ENCODE measurements at places on chromosomes 6 and 20.
A peak's percentile ranks its signal among the peaks of the same experiment; 100 is the strongest.

DNA sequence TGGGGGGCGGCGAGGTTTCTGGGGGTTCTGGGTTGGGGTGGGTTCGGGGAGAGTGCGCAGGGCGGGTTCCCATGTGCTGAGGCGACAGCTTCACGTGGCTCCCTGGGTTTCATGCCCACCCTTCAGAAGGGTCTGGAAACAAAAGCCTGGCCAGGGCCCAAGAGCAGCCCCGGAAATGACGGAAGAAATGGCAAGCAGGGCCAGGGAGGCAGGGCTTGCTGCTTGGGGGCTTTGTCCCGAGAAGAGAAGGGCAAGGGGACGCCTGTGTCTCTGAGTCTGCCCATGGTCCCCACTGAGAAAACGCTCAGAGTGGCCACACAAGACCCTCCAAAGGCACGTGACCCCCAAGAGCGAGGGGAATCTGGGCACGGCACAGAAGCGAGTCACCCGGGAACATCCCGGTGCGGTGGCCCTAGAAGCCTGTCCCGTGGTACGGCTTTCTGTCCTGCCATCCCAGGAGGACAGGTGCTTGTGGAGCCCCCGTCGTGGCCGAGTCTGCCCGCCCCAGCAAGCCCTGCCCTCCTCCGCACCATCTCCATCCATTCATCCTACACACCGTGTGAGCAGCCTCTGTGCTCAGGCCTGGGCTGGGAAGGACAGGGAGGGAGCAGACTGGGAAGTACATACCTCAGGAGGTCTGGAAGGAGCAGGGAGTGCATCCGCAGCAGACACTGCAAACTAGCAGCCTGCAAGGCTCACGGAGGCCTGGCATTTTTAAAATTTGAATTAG is 9.0 kb downstream of the NPEPL1 start:
- peaks cover 1% of the 10 kb centered on the region for H3K4me1 ChIP-seq
- H3K27ac ChIP-seq = no peak overlapping the region
- peaks cover 61% of the 10 kb centered on the region for H3K36me3 ChIP-seq
- DNase-seq = no peak

DNA sequence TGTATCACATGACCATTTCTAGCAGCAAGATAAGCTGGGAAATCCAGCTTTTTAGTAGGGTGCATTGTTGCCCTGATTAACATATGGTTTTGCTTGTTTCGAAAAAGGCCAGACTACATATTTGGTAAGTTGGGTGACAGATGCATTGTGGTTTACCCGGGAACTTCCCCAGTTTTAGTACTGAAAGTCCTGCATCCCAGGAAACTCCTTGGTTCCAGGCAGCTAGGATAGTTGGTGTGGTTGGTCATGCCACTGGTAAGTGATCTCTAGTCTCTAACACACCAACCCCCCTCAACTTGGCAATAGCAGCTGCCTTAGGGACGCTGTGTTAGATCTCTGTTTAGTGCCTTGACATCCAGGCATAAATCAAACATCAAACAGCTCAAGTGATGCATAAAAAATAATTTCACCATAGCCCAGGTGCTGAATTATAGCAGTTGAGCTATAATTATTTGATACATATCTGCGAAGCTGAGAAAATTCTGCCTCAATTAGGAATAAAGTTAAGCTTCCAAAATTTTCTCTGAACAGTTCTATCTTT is 216.5 kb downstream of the TFAP2C start:
- DNase-seq = no peak
- no peak overlapping the region for H3K4me3 ChIP-seq
- H3K4me1 ChIP-seq = no peaks in the 10 kb centered on the region
- no peaks in the 10 kb centered on the region for H3K36me3 ChIP-seq
- no peak overlapping the region for H3K27ac ChIP-seq

- H3K4me3 ChIP-seq = no peak overlapping the region
- DNase-seq = peak; percentile 8
- H3K36me3 ChIP-seq = no peaks in the 10 kb centered on the region
Measured at GRCh38 chr6:107820338-107821261, 3.5 kb downstream of the SCML4 start.

GRCh38 chr6:169344750-169345065 is 91.1 kb upstream of the THBS2 start:
- H3K4me1 ChIP-seq = no peaks in the 10 kb centered on the region
- no peaks in the 10 kb centered on the region for H3K27me3 ChIP-seq
- no peak for DNase-seq
- H3K4me3 ChIP-seq = no peak overlapping the region
- H3K27ac ChIP-seq = no peak overlapping the region
- no peaks in the 10 kb centered on the region for H3K36me3 ChIP-seq

DNA sequence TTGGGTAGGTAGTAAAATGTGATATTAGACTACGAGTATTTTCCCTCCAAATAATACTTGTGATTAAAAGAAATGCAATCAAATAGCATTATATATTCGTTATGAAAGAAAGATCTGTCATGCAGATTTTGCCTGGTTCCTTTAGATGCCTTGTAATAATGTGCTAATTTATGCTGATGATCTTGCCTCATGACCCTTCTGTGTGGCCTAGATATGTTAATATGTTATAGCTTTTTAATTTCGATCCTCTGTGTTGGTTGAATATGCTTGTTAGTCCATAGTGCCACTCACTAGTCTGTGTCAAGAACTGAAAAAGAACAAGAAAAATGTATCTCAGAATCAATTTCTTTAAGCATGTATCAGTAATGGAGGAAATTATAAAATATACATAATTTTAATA is 31.9 kb downstream of the CDKAL1 start:
- no peaks in the 10 kb centered on the region for H3K27me3 ChIP-seq
- H3K27ac ChIP-seq = no peak overlapping the region
- peaks cover 3% of the 10 kb centered on the region for H3K36me3 ChIP-seq
- H3K4me1 ChIP-seq = no peaks in the 10 kb centered on the region
- H3K4me3 ChIP-seq = no peak overlapping the region
- DNase-seq = no peak

DNA sequence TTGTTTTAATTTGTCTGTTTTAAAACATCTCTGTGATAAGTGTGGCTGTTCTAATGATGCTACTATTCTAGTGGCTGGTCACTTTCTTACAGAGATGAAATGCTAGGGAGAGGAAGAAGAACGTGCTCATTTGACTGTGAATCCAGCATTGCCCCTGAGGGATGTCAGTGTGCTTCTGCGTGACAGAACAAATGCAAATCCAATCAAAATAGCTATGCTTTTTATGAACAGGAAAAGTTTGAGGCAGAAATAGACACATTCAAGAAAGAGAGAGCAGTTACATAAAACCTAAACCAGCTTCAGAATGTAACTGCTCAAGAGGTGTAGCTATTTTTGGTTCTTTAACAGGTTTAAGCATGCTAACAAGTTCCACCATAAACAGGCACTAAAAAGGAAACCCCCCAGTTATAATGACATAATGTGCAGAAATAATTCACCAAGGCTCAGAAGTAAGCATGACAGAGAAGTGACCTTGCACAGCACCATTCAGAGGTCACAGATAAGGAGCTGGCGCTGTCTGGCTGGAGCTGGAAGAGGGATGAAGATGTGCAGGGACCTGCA is 385.3 kb downstream of the EPM2A start:
- no peak overlapping the region for H3K27ac ChIP-seq
- H3K36me3 ChIP-seq = no peaks in the 10 kb centered on the region
- no peak for DNase-seq
- no peaks in the 10 kb centered on the region for H3K27me3 ChIP-seq
- no peaks in the 10 kb centered on the region for H3K4me1 ChIP-seq
- no peak overlapping the region for H3K4me3 ChIP-seq

DNA sequence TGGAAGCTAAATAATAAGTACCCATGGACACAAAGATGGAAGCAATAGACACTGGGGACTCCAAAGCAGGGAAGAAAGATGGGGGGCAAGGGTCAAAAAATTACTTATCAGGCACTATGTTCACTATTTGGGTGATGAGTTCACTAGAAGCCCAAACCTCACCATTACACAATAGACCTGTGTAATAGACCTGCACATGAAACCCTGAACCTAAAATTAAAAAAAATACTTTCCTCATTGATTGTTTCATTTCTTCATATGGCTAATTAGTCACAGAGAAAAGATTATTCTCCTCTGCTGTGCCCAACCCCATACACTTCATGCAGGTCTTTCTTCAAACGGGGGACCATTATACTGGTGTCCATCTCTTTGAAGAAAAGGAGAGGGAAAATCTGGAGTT is 213.0 kb upstream of the DTNBP1 start:
- no peak overlapping the region for H3K4me3 ChIP-seq
- DNase-seq = no peak
- H3K4me1 ChIP-seq = peaks cover 4% of the 10 kb centered on the region

DNA sequence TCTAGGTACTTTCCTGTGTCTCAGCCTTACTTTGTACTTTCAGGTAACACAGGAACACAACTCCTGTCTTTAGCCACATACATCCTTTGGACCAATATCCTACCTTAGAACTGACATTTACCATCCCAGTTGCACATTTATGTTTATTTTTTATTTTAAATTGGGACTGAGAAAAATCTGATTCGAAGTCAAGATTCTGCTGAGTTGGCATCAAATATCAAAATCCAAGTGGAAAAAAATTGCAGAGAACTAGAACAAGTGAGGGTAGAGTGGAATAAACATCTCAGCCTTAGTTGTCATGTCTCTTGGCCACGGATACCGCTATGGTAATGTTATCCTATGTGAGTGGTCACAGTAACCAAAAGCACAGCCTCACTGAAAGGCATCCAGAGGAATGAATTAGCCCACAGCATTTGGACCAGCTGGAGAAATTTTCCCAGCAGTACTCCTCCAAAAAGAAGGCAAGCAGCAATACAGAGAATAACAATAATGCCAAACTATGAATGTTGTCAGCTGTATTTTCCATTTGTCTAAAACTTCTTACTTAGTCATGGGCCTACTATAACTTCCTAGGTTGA is 17.6 kb upstream of the EYA4 start:
- no peak for DNase-seq
- no peaks in the 10 kb centered on the region for H3K36me3 ChIP-seq
- H3K27me3 ChIP-seq = no peaks in the 10 kb centered on the region
- no peak overlapping the region for H3K27ac ChIP-seq

- DNase-seq = no peak
- H3K4me3 ChIP-seq = no peak overlapping the region
Measured at GRCh38 chr6:128079021-128079420, 178.2 kb upstream of the THEMIS start.

DNA sequence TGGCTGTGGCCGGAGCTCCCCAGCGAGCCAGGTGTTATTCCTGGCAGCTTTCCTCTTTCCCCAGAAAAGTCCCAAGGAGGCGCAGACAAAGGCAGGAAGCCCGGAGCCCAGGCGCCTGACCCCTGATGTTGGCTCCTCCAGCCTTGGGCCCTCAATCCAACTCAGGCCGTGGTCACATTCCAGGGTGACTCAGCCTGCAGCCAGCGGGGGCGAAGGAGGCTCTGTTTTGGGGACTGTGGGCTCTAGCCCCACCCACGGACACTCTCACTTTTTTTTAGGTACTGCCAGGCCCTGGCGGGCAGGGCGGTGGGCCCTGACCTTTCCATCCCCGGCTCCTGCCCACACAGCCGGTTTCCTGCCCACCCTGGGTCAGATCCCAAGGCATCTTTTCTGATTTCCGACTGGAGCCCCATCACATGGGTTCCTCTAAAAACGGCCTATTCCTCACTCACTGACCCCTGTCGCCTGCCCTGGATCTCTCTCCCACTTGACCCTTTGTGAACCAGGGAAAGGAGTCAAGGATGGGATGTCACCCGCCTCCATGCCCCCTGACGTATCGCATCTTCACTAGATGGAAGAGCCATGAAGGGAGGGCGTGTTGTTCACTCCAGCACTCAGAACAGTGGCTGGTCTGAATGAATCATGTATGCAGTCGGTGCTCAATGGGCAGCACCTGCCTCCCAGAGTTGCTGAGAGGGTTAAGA is 5.5 kb downstream of the PTGIS start:
- DNase-seq = no peak
- H3K27ac ChIP-seq = no peak overlapping the region
- H3K4me1 ChIP-seq = no peaks in the 10 kb centered on the region
- H3K36me3 ChIP-seq = no peaks in the 10 kb centered on the region
- peaks cover 2% of the 10 kb centered on the region for H3K27me3 ChIP-seq

DNA sequence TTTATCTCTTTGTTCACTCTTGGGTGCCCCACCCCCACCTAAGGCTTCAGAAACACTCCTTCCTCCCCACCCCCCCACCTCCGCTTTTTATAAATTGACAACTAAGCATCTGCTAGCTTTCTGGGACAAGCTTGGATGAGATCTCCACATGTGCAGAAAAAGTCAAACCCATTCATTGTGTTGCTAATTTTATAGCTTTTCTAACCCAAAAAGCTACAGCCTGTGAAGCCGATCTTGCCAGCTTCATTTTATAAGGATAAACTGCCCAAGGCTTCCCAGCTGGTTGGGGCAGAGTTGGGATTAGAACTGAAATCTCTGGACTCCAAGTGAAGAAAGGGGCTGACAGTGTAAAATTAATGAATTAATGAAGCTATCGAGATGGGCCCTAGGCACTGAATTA is 24.1 kb downstream of the BPIFB4 start:
- no peak overlapping the region for H3K27ac ChIP-seq
- H3K27me3 ChIP-seq = peaks cover 4% of the 10 kb centered on the region
- H3K4me3 ChIP-seq = no peak overlapping the region
- DNase-seq = no peak
- no peaks in the 10 kb centered on the region for H3K4me1 ChIP-seq
- H3K36me3 ChIP-seq = no peaks in the 10 kb centered on the region

GRCh38 chr6:106820412-106820852 is 154.1 kb downstream of the CD24 start:
- H3K27me3 ChIP-seq = no peaks in the 10 kb centered on the region
- no peak for DNase-seq
- no peak overlapping the region for H3K27ac ChIP-seq
- no peaks in the 10 kb centered on the region for H3K4me1 ChIP-seq
- H3K36me3 ChIP-seq = no peaks in the 10 kb centered on the region

DNA sequence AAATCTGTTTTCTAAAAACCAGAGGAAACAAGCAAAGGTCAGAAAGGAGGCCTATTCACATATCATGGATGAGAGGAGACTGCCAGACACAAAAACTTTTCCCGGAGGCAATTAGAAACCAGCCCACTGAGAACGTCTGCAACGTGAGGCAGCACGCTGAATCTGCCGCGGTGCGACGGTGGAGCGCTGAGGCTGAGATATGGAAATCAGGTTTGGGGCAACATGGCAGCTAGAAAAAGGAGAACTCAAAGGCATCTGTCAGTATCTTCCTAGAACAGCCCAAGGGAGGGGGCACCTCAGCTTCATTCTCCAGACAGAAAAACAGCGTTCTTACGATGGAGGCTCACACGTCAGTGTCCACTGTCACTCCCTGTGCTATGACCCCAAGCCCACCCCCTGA is 5.2 kb downstream of the PRELID3B start:
- H3K4me3 ChIP-seq = no peak overlapping the region
- H3K27ac ChIP-seq = no peak overlapping the region
- DNase-seq = no peak
- H3K4me1 ChIP-seq = peaks cover 6% of the 10 kb centered on the region

Measured in small intestine (tissue), 16 donors.